Caudate nucleus (tissue), 63 donors: ENCODE measurements at places on chromosomes 6 and 20.

DNA sequence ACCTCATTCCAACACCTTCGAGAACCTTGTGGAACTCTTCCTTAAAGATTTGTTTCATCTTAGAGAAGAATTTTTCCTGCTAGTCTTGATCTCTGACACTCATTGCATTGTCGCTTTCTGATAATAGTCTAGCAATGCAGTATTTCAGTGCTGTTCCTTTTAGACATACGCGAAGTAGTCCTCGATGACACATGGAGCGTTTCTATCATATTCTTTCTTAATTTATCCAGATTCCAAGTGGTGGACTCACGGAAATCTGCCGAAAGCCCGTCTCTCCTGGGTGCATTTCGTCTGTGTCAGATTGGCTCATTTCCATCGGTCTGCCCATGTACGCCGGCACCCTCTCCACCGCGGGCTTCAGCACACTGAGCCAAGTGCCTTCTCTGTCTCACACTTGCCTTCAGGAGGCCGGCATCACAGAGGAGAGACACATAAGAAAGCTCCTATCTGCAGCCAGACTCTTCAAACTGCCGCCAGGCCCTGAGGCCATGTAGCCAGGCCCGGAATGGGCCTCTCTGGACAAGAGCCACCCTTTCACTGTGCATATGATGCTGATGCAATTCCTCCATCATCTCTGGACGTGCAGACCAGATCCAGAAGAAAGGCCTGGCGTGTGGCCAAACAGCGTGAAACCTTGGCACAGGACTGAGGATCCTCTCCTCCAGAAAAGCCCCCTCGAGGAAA, 198.6 kb upstream of the UST start:
- DNase-seq, result peak; percentile 30

- DNase-seq, result no peak
Observed at GRCh38 chr20:56322681-56323080, 36.1 kb upstream of the FAM210B start.

- DNase-seq, result no peak
Observed at GRCh38 chr6:69232496-69232895, 564.3 kb downstream of the LMBRD1 start.

DNA sequence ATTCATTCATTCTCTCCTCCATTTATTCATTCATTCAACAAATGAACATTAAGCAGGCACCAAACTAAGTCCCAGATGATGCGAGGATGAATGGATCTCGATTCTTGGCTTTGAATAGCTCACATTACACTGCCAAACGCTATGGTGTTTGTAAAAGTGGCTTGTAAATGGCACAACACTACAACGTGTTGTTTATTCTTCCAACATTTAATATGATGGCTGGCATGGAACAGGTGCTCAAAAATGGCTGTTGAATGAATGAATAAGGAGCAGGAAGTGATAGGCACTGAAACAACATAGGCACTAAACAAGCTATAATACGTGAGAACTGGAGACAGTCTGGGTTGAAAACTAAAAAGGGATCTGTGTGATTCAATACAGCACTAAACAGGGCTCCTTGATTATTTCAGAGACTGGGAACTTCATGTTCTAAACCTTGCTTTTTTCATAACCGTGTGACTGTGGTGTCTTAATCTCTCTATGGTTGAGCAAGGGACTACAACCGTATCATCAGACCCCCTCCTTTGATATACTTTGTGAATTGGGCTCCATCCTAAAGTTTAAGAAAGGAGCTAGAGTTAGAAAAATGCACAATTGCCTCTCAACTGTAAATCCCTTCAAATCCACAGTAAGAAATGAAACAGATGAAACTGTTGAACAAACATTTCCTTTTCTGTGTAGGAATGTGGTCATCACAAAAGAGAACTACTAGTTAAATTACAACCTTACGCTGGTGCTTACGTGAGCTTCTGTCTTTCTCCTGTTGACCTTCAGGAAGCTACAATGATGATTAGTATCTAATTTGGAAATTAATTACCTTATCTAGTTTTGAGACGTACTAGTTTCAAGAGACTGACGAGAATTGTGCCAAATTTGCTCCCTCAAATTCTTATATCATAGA, 16.9 kb upstream of the SLC16A10 start:
- DNase-seq, result no peak

DNA sequence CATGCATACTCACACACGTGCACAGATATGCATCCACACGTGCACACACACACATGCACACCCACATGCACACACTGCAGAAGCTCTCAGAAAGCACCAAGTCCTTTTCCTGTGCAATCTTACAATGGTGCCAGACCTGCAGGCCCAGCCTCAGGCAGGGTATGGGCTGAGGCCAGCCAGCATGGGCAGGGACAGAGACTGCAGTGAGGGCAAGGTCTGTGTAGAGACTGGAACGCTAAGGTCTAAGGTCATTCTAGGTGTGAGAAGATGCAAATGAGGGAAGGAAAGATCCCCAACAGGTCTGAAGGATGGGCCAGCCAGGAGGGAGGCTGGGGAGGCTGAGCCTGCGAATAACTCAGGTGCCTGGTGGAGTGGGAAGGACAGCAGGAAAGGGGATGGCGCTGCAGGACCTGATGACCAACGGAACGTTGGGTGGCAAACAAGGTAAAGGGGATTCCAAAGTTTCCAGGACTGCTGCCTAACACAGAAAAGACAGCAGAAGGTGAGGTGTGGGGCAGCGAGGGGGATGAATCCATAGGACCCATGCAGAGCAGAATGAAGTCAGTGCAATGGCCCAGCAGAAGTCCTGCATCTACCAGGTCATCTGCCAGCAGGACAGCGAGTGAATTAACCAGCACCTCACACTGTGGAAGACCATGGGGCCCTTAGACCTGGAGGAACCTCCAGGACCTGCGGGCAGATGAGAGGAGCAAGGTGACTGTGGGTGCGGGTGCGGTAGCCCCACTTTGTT, 67.0 kb downstream of the ABHD12 start:
- no peak for DNase-seq

GRCh38 chr6:57123111-57123510, 33.1 kb downstream of the ZNF451 start:
- DNase-seq, result no peak
